Transverse colon (tissue), 4 donors: ENCODE measurements at places on chromosomes 16 and 17. TPM values are rescaled to one million over a fixed set of nuclear protein-coding genes. Genes with fewer than 3 reads are reported as not detected.
A peak's percentile ranks its signal among the peaks of the same experiment; 100 is the strongest.

The BBS2 gene
- 42.6 TPM for total RNA-seq

The C17orf67 gene
- total RNA-seq: not detected

The CDK5RAP3 gene
- total RNA-seq: 221 TPM

DNA sequence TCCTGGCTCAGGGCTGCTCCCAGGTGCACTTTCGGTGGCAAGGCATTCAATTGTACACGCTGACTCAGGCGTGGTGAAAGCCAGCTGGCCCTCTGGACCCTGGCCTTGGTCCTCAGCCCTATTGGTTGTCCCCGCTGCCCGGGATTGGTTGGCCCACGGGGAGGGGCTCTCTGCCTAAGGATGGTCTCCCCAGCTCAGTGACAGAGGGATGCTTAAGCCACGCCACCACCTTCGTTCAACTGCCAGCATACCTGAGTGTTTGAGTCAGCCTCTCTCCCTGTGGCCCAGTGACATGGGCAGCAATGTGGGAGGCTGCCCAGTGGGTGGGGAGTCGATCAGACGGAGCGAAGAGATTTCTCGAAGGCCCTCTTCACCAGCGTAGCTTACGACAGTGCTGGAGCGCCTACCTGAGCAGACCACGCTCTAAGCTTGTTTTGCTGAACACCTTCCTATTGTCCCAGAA lies 30.3 kb downstream of the IRF8 start:
- H3K27ac ChIP-seq: no peak overlapping the region
- no peaks in the 10 kb centered on the region for H3K27me3 ChIP-seq
- no peaks in the 10 kb centered on the region for H3K36me3 ChIP-seq
- no peak for DNase-seq
- H3K4me3 ChIP-seq: no peak overlapping the region
- H3K4me1 ChIP-seq: peaks cover 4% of the 10 kb centered on the region

- H3K36me3 ChIP-seq: no peaks in the 10 kb centered on the region
- H3K27me3 ChIP-seq: no peaks in the 10 kb centered on the region
- H3K27ac ChIP-seq: no peak overlapping the region
- DNase-seq: no peak
- H3K4me1 ChIP-seq: peaks cover 2% of the 10 kb centered on the region
Measured at GRCh38 chr16:14495213-14496046, 134.6 kb downstream of the PARN start.

GRCh38 chr16:85234310-85235204 lies 122.3 kb upstream of the CIBAR2 start:
- no peak overlapping the region for H3K4me3 ChIP-seq
- peak overlapping the region; percentile 60 for H3K27ac ChIP-seq
- H3K36me3 ChIP-seq: no peaks in the 10 kb centered on the region
- H3K27me3 ChIP-seq: peaks cover 32% of the 10 kb centered on the region

GRCh38 chr17:32523017-32523680 lies 36.4 kb downstream of the CDK5R1 start:
- no peak overlapping the region for H3K27ac ChIP-seq
- H3K4me1 ChIP-seq: peaks cover 16% of the 10 kb centered on the region
- H3K4me3 ChIP-seq: no peak overlapping the region
- no peaks in the 10 kb centered on the region for H3K36me3 ChIP-seq
- no peaks in the 10 kb centered on the region for H3K27me3 ChIP-seq
- DNase-seq: peak; percentile 21

DNA sequence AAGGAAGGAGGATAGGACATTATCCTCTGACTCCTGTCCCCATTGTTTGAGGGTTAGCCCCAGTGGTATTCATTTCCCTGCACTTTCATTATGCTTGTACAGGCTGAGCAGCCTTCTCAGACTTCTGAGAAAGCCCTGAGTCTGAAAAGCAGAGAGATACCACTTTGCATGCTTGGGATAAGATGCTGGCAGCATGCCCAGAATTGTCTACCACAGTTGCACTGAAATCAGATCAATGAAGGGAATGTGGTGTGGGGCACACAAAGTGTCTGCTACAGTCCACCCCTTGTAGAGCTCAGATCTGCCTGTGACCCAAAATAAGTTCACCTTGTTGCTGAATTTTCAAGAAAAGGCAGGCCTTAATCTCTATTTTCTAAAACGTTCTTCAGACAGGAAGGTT lies 160.6 kb downstream of the CCT6B start:
- H3K36me3 ChIP-seq: no peaks in the 10 kb centered on the region
- no peaks in the 10 kb centered on the region for H3K27me3 ChIP-seq
- no peak for DNase-seq
- no peak overlapping the region for H3K4me3 ChIP-seq
- H3K4me1 ChIP-seq: no peaks in the 10 kb centered on the region

- H3K36me3 ChIP-seq: no peaks in the 10 kb centered on the region
- peak overlapping the region; percentile 43 for H3K27ac ChIP-seq
- H3K4me3 ChIP-seq: peak overlapping the region; percentile 53
- peak; percentile 11 for DNase-seq
- H3K27me3 ChIP-seq: peaks cover 17% of the 10 kb centered on the region
Measured at GRCh38 chr16:28292731-28293600, 641 bp downstream of the SBK1 start.
